Amniotic epithelial cell (primary cell): ENCODE measurements at places on chromosomes 12 and 14.

DNA sequence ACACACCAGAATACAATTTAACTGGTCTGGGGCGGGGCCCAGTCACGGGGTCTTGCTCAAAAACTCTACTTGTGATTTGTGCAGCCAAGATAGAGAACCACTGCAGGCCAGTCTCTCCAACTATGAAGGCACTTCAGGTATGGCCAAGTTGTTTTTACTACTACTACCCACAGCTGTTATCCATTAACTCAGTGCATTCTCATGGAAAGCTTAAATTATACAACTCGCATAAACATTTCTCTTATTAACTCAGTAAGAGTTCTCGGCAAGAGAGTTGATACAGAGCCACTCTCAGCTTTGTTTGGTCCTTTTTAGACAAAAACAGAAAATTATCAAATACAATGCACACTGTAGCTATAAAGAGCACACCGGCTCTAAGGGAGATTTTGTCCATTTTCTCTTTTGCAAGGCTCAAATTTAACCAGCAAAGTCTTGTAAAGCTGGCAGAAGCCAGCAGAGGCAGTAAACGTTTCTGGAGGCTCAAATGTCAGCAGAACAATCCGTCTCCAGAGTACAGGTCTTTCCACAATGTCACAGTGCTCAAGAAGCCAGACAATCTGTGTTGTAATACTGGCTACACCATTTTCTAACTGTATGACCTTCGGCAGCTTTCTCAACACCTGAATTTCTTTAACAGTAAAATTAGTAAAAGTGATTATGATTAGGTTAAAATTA, 85.9 kb downstream of the PTGER2 start:
- DNase-seq = peak; percentile 28

DNA sequence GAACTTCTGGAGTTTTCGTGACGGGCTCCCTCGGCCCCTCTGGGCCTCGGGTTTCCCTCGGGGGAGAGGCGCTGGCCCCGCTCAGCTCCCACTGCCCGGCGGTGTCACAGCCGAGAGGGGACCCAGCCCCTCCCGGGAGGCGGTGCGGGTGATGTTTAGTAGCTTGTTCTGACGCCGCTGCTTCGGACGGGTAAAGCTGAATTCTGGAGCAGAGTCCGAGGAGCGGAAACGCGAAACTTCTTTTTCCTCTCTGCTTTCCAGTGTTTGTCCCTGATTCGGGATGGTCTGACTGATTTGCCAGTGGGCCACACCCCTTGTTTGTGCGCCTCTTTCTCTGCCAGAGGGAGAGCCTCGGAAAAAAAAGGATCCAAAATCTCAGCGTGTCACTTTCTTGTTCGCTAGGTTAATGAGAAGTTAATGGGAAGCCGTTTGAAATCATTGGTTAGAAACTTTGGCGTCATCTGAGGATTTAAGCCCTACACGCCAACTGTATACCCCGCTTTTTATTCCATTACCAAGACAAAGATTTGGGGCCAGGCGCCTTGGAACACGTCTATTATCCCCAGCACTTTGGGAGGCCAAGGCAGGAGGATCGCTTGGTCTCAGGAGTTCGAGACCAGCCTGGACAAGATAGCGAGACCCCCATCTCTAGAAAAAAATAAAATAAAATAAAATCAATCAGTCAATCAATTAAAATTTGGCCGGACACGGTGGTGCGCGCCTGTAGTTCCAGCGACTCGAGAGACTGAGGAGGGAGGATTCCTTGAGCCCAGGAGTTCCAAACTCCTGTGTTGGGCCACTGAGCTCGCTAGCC, 756 bp downstream of the TULP3 start:
- DNase-seq = peak; percentile 56

DNA sequence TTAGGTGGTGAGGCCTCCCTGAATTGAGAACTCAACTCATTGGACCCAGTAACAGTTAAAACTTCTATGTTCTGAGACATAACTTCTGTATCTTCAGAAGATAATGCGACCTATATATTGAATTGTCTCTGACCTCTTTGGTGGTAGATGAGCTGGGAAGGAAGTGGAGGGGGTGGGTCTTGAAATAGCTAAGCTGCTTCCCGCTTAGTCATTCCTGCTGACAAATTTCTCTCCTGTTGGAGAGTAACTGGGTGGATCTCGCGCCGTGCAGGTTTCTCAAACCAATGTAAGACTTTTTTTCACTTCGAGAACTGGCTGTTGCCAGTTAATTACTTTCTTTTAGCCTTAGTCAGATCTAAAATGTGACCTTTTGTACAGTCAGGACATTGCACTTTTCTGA, 100.8 kb downstream of the PPHLN1 start:
- DNase-seq = peak; percentile 76

DNA sequence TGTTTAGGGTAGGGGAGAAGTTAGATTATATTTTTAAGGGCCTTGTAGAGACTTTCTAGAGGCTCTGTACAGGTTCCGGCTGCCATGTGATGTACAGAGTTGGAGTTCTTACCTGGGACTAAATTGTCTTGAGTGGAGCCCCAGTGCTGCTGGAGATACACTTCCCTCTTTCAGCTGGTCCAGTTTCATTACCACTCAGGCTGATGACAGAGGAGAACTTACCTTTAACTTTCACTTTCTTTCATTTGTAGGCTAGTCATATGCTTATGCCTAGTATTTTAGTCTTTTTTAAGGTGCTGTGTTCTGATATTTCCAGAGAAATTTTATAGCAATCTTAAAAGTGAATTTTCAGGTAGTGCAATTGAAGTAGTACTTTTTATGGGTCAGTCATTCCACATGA, 117.3 kb downstream of the ERC1 start:
- DNase-seq = no peak

DNA sequence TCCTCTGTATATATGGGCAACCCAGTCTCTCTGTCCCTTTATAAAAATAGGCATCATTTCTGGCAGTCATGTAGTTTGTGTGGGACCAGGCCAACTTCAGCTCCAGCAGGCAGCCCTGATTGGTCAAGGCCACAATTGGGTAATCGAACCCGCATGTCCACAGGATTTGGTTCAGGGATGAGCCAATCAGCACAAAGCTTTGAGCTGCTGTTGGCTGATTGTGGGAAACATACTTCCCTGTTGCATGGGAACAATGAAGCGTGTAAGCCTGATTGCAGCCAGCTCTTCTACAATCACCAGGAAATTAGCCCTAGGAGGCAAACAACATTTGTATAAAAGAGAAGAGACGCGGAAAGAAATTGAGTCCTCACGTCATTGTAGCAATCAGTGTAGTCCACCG, 328.6 kb downstream of the PCNX1 start:
- DNase-seq = no peak
